ENCODE measurements at places on chromosomes 11 and 22. TPM values are rescaled to one million over a fixed set of nuclear protein-coding genes. Genes with fewer than 3 reads are reported as not detected.

DNA sequence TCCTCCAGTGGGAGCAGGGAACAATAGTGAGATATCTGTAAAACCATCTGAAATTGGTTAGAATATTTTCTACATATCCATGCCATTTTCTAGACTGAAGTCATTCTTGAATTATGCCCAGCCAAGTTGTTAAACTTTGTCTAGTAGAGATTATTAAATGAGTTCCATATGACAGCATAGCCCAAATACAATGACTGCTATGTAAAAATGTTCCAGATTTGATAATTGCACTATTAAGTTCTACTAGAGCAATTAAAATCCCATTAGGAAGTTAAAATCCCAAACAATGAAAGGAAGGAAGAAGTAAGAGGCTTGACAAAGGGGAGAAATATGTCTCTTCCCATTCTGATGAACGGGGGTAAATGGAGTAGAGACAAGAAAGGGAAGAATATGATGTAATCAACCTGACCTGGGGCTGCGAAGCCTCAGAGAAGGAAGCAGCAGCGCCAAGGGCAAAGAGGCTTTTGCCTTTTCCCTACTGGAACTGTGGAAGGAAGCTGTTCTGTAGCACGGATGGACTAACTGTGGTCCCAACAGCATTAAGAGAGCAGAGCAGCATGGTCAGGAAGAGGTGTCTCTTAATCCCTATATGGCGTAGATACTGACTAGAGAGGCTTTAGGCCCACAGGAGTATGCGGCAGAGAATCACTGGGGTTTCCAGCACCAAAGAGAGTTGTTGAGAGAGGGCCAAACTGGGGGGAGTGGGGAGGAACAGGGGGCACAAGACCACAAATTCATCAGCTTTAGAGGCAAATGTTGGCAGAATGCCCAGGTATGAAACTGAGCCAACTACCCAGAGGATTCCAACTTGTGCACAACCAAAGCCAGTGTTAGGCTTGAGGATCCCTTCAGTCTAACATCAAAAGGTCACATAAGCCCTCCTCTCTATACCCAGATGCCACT lies 26.7 kb downstream of the RRP8 start:
- DNase-seq, result peak; percentile 48
- H3K36me3 ChIP-seq, result no peaks in the 10 kb centered on the region
- peak overlapping the region; percentile 59 for H3K27ac ChIP-seq
- no peak overlapping the region for H3K4me3 ChIP-seq

Gene TSKU
- total RNA-seq, result 25.0 TPM

- no peaks in the 10 kb centered on the region for H3K36me3 ChIP-seq
Measured at GRCh38 chr11:128291007-128291406, 296.4 kb downstream of the ETS1 start.

DNA sequence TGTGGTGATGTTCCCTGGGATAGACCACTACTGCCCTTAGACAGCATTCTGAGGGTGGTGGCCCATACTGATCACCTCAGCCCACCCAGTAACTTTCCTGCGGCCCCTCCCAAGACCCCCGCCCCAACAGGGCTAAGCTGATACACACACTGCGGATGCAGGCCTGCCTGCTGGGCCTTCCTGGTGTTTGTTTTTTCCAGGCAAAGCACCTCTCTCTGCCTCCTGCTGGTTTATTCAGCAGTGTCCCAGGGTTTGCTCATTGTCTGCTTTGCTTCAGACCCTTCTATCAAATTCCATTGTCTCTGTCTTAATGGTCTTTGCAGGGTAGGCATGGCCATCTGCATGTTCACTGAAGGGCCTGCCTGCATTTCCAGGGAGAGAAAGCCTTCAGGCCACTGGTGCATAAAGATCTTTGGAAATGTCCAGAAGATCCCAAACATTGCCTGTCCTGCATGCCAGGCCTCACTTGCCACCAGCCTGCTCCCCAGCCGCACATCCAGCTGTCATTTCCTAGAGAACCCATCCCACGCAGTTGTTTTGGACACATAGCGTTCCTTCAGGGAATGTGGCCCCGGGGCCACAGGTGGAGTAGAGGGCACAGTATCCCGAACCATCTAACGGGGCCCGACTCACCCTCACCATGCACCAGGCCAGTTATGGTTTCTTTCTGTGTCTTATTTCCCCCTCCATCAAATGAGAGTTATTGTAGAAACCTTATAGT lies 50.2 kb downstream of the BCR start:
- peaks cover 5% of the 10 kb centered on the region for H3K4me1 ChIP-seq
- H3K27me3 ChIP-seq, result no peaks in the 10 kb centered on the region
- no peak for DNase-seq
- no peak overlapping the region for H3K27ac ChIP-seq
- no peaks in the 10 kb centered on the region for H3K36me3 ChIP-seq

Gene PRODH
- not detected for total RNA-seq

DNA sequence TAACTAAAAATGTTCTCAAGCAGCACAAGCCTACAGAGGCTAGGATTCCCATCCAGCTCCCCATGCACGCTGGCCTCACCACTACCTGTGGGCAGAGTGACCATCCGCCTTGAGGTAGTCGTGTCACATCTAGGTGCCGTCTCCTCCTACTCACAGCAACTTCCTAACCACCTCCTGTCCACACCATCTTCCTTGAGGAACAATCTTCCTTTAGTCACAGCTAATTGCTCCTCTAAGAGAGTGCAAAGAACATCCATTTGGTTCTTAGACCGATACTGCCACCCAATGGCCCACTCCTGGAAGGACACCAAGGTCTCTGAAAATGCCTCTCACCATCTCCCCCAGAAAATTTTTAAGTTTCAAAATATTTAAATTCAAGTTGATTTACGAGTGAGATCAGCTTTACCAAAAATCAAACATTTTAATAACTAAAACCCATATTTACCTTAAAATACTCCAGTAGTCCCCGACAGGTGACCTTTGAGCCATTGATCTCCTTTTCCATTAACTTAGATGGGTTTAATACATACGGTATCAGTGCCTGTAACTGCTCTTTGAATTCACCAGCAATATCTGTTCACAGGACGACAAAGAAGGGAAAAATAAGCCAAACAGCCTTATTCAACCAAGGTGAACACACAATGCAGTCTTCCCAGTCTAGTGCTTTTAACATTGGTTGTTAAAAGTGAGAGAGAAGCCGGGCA lies 21.7 kb upstream of the PLAAT3 start:
- no peaks in the 10 kb centered on the region for H3K36me3 ChIP-seq
- no peak overlapping the region for H3K27ac ChIP-seq
- no peak overlapping the region for H3K4me3 ChIP-seq
- DNase-seq, result peak; percentile 45

DNA sequence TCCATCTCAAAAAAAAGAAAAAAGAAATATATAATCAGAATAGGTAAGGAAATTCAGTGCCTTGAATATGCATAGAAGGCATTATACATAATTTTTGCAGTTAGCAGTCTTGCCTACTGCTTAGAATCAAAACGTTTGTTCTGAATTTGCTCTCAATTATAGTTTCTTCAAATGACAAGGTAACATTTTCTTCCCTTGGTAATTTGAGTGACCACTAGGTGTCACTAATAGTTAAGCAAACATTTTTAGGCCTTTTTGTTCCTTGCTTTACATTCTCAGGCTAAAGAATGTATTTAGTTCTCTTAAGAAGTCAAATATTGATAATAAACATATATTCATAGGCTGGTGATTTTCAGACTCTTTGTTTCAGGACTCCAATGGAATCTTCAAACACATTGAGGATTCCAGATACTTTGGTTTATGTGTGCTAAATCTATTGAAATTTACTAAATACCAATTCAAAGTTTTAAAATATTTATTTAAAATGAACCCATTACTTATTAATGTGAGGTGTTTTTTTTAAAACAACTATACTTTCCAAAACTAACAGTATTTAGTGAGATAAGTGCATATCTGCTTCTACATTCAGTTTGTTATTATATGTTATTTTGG lies 55.0 kb upstream of the DEPDC7 start:
- no peaks in the 10 kb centered on the region for H3K4me1 ChIP-seq
- no peaks in the 10 kb centered on the region for H3K36me3 ChIP-seq
- no peak overlapping the region for H3K4me3 ChIP-seq
- no peaks in the 10 kb centered on the region for H3K27me3 ChIP-seq
- DNase-seq, result no peak

GRCh38 chr11:14393129-14393528 lies 34.1 kb upstream of the RRAS2 start:
- H3K4me3 ChIP-seq, result no peak overlapping the region
- H3K27me3 ChIP-seq, result no peaks in the 10 kb centered on the region
- no peak overlapping the region for H3K27ac ChIP-seq
- no peak for DNase-seq
- no peaks in the 10 kb centered on the region for H3K36me3 ChIP-seq

DNA sequence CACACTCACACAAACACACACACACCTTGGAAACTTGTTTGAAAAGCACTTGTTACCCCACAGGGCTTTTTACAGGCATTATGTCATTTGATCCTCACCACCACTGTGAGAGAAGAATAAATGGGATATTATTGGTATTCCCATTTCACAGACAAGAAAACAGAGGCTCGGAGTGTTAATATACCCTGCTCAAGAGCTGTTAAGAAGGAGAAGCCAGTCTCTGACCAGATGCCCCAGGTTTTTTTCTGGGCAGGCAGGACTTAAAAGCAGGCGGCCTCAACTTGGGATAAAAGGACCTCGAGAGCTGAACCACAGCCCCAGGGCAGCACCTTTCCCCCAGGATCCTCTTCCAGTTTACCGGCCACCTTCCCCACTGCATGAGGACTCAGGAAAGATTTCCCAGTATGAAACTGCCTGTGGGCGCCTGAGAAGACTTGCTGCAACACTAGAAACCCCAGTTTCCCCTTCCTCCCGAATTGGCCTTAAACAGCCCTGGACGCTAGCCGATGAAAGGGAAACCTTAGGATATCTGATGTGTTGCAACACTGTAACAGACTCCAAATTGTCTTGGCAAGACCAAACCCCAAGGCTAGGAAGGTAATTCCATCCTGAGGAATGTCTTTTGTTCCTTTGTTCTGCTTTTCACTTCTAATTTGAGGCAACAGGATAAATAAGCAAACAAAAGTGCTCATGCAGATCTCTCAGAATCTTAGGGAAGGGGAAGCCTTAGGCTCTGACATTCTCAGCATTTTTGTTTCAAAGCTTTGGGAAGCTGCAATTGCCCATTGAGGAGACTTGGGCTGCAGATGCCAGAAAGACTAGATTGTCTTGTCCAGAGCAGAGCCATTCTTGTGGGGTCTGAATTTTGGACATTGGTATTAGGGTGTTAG lies 173.5 kb downstream of the TRIM29 start:
- H3K4me1 ChIP-seq, result no peaks in the 10 kb centered on the region
- no peak overlapping the region for H3K27ac ChIP-seq
- no peak overlapping the region for H3K4me3 ChIP-seq
- no peaks in the 10 kb centered on the region for H3K36me3 ChIP-seq
- no peak for DNase-seq
- no peaks in the 10 kb centered on the region for H3K27me3 ChIP-seq

DNA sequence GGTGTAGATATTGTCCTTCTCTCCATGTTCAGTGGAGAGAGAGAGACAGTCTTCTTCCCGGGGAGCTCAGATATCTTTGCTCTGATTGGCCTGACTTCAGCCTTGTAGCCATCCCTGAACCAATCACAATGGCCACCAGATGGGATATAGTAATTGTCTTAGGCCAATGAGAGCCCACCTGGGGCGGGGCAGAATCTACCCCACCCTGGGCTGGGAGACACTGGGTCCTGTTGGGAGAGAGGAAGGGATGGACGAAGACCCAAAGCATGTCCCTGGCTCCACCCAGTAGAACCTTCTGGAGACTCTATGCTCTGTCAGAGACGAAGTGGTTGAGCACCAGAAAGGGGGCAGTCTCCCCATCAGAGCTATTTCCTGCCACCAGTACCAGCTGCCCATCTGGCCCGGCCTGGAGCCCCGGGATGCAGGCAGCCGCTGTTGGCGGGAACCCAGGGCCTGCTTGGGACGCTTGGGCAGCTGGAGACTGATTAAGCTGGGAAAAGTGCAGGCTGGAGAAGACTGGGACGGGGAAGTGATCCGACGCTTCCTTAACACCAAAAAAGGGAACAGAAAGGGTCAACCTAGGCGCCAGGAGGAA lies 31.6 kb upstream of the CBX7 start:
- H3K4me1 ChIP-seq, result no peaks in the 10 kb centered on the region
- no peak overlapping the region for H3K4me3 ChIP-seq
- no peak for DNase-seq
- no peaks in the 10 kb centered on the region for H3K36me3 ChIP-seq
- H3K27me3 ChIP-seq, result no peaks in the 10 kb centered on the region

- DNase-seq, result no peak
- H3K27me3 ChIP-seq, result no peaks in the 10 kb centered on the region
- no peak overlapping the region for H3K27ac ChIP-seq
- H3K4me3 ChIP-seq, result no peak overlapping the region
- H3K4me1 ChIP-seq, result no peaks in the 10 kb centered on the region
- H3K36me3 ChIP-seq, result no peaks in the 10 kb centered on the region
Measured at GRCh38 chr11:17511571-17511970, 32.6 kb downstream of the USH1C start.

DNA sequence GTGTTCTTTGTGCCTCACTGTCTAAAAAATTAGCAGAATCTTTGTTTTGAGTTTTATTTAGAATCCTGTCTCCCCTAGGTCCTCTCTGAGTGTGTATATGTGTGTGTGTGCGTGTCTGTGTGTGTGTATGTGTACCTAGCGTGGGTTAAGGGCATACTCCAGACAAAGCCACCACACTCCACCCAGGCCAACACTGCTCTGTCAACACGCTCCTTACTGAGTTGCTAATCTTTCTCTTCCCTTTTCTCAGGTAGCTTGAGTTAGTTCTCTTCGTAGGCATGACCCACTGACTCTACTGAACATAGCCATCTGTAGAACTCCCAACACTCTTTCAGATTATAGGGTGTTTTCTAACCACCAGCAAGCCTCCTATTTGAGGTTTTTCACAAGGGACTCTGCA lies 131.1 kb downstream of the LRRC4C start:
- H3K27ac ChIP-seq, result no peak overlapping the region
- H3K4me1 ChIP-seq, result no peaks in the 10 kb centered on the region
- H3K27me3 ChIP-seq, result no peaks in the 10 kb centered on the region
- H3K4me3 ChIP-seq, result no peak overlapping the region
- no peaks in the 10 kb centered on the region for H3K36me3 ChIP-seq
- DNase-seq, result no peak

Gene SERPIND1
- total RNA-seq, result 1.0 TPM

GRCh38 chr11:5596607-5597201 lies at the start of gene TRIM6:
TRIM6 (plus strand) TSS chr11:5596637; CDS start chr11:5596898, 261 bp downstream.
- peak; percentile 59 for DNase-seq
- H3K4me3 ChIP-seq, result peak within 1 kb of the TSS; percentile 40
- H3K27me3 ChIP-seq, result no peaks in the 10 kb centered on the region
- peak within 1 kb of the TSS; percentile 84 for H3K27ac ChIP-seq
- no peaks in the 10 kb centered on the region for H3K4me1 ChIP-seq
